ENCODE measurements at places on chromosomes 4 and X. TPM values are rescaled to one million over a fixed set of nuclear protein-coding genes. Genes with fewer than 3 reads are reported as not detected.

- H3K27me3 ChIP-seq, result peaks cover 57% of the 10 kb centered on the region
These were observed 330.5 kb downstream of the HNRNPD start for GRCh38 chr4:82043081-82043808.

- no peak overlapping the region for H3K27ac ChIP-seq
- H3K4me1 ChIP-seq, result no peaks in the 10 kb centered on the region
- no peak overlapping the region for H3K4me3 ChIP-seq
- H3K36me3 ChIP-seq, result no peaks in the 10 kb centered on the region
- DNase-seq, result no peak
These were observed 109.3 kb upstream of the DGKK start for GRCh38 chrX:50579955-50580354.

GRCh38 chrX:41184312-41184711, 99.1 kb downstream of the USP9X start:
- no peak overlapping the region for H3K4me3 ChIP-seq
- peaks cover 3% of the 10 kb centered on the region for H3K36me3 ChIP-seq
- H3K27ac ChIP-seq, result no peak overlapping the region
- DNase-seq, result no peak
- peaks cover 7% of the 10 kb centered on the region for H3K4me1 ChIP-seq

GRCh38 chr4:95869961-95870500, 30.1 kb downstream of the PDHA2 start:
- H3K4me3 ChIP-seq, result no peak overlapping the region
- no peaks in the 10 kb centered on the region for H3K27me3 ChIP-seq
- no peak overlapping the region for H3K27ac ChIP-seq

The ADH6 gene
- total RNA-seq, result 0.19 TPM

All from chondrocyte (in vitro differentiated cells).